Stimulated activated CD4-positive, alpha-beta T cell treated with anti-CD3 and anti-CD28 coated beads, Interleukin-1b, Interleukin-23, amount 100 ng/mL, for 24 hours (primary cell): ENCODE measurements at places on chromosomes 2 and 18.

DNA sequence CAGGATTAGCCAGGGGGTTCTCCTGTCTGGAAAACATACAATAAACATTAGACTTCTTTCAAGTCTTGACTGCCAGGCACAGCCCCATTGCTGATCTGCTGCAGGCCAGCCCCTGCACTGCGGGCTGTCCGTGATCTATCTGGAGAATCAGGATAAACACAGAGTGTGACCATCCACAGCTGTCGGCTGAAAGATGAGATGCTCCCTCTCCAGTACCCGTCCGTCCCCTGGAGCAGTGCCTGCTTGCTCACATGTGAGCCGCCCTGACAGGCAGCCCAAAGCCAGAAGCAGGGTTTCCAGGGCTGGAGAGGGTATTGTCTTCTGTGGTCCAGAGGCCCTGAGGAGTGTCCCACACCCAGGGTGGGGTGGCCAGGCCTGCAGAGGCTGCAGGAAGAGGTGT lies 46.1 kb upstream of the FOSL2 start:
- DNase-seq: no peak

DNA sequence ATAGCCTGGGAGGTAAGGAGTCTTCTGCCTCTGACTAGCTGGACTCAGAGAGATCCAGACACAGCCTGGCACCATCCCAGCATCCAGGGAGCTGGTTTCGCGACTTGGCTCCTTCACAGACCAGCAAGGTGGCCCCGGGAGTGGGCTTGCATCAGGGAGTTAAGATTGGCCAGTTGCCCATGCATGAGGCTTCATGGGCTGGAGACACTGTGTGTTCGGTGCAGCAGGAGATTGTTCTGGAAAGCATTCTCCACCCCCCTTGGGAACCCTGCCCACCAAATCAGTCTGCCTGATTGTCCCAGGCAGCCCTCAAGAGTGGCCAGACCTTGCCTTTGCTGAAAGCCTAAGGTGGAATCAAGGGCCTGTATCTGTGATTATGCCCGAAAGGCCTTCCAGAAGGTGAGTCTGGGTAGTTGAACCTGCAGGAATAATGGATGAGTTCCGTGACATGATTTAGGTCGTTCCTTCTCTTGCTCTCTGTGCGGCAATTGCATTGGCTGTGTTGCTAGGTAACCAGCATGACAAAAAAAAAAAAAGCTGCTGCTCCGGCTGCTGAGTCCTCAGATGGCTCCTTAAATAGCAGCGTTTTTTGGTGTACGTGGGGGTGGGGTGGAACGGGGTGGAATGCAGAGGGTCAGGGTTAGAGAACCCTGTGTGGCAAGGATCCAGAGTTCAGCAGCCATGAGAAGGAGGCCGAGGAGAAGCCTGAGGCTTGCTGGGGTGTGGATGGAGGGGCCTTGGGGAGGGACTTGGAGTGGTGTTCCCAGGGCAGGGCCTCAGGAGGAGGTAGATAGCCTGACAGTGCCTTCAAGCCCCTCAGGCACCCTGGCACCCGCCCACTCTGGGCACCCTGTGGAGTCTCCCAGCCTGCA lies 93.0 kb upstream of the MCFD2 start:
- no peak for DNase-seq

DNA sequence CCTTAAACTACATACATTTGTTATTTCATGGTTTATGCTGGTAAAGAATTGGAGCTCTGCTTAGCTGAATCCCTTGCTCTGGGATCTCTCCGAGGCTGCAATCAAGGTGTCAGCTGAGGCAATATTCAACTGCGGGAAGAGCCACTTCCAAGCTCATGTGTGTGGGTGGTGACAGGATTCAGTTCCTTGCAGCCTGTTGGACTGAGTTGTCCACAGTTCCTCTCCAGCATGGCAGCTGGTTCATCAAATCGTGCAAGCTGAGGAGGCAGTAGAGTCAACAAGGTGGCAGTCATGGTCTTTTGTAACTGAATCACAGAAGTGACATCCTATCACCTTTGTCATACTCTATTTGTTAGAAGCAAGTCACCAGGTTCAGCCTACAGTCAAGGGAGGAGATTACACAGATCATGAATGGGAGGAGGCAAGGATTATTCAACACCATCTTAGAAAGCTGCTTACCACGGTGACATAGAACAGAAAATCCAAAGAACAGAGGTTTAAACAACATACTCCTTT lies 56.9 kb downstream of the CTIF start:
- no peak for DNase-seq

- DNase-seq: no peak
These were observed 54.5 kb upstream of the SPAG16 start for GRCh38 chr2:213229814-213230213.

DNA sequence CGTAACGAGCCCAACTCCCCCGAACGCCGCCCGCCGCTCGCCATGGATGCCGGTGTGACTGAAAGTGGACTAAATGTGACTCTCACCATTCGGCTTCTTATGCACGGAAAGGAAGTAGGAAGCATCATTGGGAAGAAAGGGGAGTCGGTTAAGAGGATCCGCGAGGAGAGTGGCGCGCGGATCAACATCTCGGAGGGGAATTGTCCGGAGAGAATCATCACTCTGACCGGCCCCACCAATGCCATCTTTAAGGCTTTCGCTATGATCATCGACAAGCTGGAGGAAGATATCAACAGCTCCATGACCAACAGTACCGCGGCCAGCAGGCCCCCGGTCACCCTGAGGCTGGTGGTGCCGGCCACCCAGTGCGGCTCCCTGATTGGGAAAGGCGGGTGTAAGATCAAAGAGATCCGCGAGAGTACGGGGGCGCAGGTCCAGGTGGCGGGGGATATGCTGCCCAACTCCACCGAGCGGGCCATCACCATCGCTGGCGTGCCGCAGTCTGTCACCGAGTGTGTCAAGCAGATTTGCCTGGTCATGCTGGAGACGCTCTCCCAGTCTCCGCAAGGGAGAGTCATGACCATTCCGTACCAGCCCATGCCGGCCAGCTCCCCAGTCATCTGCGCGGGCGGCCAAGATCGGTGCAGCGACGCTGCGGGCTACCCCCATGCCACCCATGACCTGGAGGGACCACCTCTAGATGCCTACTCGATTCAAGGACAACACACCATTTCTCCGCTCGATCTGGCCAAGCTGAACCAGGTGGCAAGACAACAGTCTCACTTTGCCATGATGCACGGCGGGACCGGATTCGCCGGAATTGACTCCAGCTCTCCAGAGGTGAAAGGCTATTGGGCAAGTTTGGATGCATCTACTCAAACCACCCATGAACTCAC lies 673 bp downstream of the PCBP1 start:
- no peak for DNase-seq

- no peak for DNase-seq
These were observed 71.4 kb upstream of the LDLRAD4 start for GRCh38 chr18:13147130-13147529.

DNA sequence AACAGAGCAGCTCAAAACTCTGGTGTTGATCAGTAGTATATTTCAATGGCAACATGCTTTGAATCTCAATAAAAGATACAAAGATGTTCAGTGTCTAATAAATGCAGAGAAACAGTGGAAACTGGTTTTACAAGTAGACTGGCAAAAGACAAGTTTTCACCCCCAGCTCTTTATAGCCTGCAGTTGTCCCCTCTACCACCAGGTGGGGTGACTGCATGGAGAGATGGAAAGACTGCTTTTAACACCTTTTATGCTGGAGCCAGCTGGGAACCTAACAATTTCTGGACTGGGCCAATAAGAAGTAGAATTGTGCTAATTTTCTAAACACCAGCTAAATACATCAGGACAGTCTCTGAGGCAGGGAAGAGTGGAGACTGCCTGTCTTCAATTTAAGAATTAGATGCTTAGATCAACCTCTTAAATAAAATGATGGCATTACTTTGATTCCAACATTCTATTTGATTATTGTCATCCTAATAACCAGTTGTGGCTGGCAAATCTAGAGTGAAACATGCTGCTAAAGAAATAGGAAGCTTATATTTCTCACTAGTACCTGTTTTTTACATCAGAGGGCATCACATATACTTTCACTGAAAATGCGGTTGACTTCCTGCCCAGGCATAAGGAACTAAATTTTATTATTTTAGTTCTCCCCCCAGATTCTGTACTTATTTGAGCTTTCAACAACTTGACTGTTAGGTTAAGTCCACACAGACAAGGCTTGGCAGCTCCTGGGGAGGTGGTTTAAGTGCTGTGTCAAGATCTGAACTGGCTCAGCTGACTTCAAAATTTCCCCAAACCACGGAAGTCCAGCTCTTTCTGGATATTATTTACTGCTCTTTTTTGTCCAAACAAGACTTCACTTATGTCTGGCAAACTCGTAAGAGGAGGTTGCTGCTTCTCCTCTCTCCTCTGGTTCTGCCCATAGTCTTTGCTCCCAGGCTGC lies 140.5 kb downstream of the TPGS2 start:
- DNase-seq: peak; percentile 24

DNA sequence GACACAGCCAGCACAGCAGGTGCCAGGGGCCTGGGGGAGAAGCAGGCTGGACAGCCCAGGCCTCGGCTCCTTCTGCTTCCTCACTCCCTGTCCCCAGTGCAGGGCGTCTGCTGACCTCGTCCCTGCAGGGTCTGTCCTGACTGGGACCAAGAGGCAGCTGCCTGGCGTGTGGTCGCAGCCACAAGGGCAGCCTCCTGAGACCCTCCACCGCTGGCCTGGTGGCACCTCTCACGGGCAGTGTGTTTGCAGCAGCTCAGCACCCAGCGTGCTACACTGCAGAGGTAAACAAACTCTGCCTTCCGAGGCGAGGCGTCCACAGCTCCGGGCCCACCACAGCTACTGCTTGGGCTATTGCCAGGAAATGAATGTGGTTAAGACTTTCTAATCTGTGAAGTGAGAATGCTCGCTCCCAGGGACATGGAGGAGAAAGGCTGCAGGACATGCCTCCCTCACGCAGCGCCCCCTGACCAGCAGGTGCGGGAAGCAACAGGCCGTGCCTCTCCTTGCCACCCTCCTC lies 46.1 kb upstream of the HPCAL1 start:
- DNase-seq: no peak

- DNase-seq: no peak
These were observed 48.8 kb downstream of the MAPRE2 start for GRCh38 chr18:35089891-35090550.

DNA sequence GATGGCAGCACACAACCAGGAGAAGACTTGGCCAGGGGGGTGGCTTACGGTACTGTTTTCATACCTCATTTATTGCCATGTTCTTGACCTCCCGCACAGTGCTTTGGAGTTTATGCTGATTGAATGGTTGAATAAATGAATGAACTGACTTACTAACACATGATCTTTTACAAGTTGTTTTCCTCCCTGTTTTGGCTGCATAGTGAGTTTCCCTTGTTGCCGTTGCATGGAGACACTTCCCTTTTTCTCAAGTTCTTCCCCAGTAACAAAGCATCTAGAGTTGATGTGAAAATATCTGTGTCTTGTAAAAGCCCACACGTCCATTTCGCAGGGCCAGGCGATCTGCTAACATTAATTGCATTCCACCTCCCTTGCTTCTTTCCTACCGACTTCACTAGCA lies 35.7 kb upstream of the RAB1A start:
- no peak for DNase-seq

- DNase-seq: no peak
These were observed 14.8 kb downstream of the ASB1 start for GRCh38 chr2:238441262-238442114.

- no peak for DNase-seq
These were observed 215.7 kb downstream of the DYSF start for GRCh38 chr2:71669058-71669456.

- DNase-seq: no peak
These were observed 6.0 kb downstream of the ITM2C start for GRCh38 chr2:230870544-230871360.

GRCh38 chr2:287911-288757 lies at the start of gene ALKAL2:
TSS of gene ALKAL2 (minus strand) at chr2:288091. CDS start at chr2:287835, 256 bp downstream.
- no peak for DNase-seq

GRCh38 chr18:54967786-54968185 lies 8.5 kb upstream of the CCDC68 start:
- DNase-seq: no peak

- DNase-seq: no peak
These were observed 110.0 kb upstream of the STPG4 start for GRCh38 chr2:47265158-47265557.

GRCh38 chr2:225334514-225334913 lies 65.0 kb upstream of the NYAP2 start:
- no peak for DNase-seq

- DNase-seq: no peak
These were observed 108.7 kb downstream of the EN1 start for GRCh38 chr2:118738524-118739308.

DNA sequence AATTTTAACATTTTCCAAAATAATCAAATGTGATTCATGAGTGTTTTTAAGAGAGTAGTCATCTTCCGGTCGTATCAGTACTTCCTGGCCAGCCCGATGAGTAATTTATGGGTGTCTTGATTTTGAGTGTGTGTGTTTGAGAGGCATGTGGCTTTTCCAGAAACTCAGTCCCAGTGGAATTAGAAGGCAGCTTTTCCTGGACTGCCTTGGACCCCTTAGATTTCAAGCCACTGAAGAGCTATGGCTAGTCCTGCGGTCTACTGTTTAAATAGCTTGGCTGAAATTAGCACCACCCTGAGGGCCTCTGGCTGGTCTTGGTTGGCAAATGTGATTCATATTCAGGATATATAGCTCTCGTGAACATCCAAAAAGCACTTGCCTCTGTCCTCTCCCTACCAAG lies 59.4 kb downstream of the HK2 start:
- no peak for DNase-seq

DNA sequence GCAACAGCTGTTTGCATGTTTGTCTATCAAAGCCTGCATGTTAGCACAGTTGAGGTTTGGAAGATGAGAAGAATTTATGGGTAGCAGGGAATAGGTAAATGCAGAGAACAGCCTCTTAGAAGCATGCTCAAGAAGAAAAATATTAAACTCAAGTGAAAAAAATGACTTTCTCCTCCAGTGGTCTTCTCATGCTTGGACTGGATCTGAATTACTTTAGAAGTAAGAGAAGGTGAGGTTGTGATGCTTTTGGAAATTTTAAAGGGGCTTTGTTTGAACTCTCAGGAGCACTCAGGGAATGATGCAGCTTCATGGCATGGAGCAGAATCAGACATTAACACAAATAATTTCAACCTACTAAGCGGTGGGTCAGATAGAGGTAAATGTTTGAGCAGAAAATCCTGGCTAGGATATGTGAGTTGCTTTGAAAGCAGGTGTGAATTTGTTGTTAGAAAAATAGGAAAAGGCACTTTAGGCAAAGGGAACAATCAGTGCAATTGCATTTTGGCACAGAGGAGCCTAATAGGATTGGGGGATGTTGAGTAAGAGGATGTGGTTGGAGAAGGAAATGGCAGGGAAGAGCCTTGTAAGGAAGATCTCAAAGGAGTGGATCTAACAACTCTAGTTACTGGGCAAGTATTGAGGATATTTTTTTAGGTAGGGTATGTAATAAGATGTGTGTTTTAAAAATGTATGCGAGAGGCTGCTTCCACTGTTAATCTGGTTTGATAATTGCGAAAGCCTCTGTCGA lies 76.3 kb downstream of the DDX1 start:
- DNase-seq: no peak
